IMR-90 (cell line): ENCODE measurements at places on chromosomes 7 and 10. TPM values are rescaled to one million over a fixed set of nuclear protein-coding genes. Genes with fewer than 3 reads are reported as not detected.

Gene NUTM2A
- under 0.01 and 0.18 TPM in 2 replicates for total RNA-seq

Gene TEX36
- not detected in 2 replicates for total RNA-seq

Gene SPDYE2B
- total RNA-seq = not detected in 2 replicates

Gene OR6B1
- total RNA-seq = not detected in 2 replicates

Gene AGMO
- total RNA-seq = not detected in 2 replicates

Gene LOXL4
- total RNA-seq = 17.5 and 20.8 TPM in 2 replicates

Gene RNLS
- 4.2 and 7.0 TPM in 2 replicates for total RNA-seq

Gene VTI1A
- total RNA-seq = 24.9 and 35.0 TPM in 2 replicates

DNA sequence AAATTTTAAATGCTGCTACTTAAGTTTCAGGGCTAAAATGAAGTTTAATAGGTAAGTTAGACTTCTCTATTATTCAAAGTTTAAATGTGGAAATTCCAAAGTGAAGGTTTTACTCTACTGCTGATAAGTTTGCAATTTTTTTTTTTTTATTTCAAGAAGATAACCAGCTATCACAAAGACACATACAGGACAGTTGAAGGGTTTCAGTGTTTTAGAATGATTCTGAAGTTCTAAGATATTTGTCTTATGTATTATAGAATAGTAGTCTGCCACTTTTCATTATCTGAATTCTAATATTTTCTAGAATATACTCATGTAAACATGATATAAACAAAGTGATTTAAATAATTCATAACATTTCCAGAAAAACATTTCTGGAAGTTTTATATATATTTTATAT, 7.0 kb upstream of the CD36 start:
- H3K27me3 ChIP-seq = no peaks in the 10 kb centered on the region
- no peak for DNase-seq
- H3K36me3 ChIP-seq = no peaks in the 10 kb centered on the region
- H3K27ac ChIP-seq = no peak overlapping the region
- peaks cover 15% of the 10 kb centered on the region for H3K4me1 ChIP-seq
- no peak overlapping the region for H3K4me3 ChIP-seq

GRCh38 chr10:90937645-90938258, 16.9 kb upstream of the ANKRD1 start:
- peak overlapping the region; percentile 33; the same call in 1 of the 2 replicates for H3K27ac ChIP-seq
- no peak overlapping the region for H3K4me3 ChIP-seq
- no peaks in the 10 kb centered on the region for H3K36me3 ChIP-seq
- H3K27me3 ChIP-seq = no peaks in the 10 kb centered on the region

- H3K27me3 ChIP-seq = no peaks in the 10 kb centered on the region
- no peak overlapping the region for H3K27ac ChIP-seq
- H3K4me1 ChIP-seq = no peaks in the 10 kb centered on the region
Measured at GRCh38 chr7:70480927-70481569, 650.9 kb upstream of the GALNT17 start.

DNA sequence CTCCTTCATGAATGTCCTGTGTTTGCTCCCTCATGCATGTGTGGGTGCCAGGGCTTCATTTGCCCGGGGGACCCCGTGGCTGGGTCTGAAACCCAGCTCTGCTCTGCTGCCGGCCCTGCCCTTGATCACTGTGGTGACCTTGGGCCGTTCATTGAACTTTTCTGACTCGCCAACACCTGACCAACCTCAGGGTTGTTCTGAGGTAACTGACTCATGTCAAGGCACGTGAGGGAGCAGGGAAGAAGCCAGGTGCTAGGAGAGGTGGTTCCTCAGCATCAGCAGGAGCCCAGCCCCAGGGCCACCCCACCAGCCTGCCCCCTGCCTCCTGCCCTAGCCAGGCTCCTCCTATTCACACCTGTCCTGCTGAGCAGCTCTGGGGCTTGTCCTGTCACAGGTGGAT, 47.9 kb downstream of the TBATA start:
- H3K4me3 ChIP-seq = no peak overlapping the region
- DNase-seq = no peak
- peaks cover 8% of the 10 kb centered on the region for H3K27me3 ChIP-seq
- H3K27ac ChIP-seq = no peak overlapping the region
- no peaks in the 10 kb centered on the region for H3K36me3 ChIP-seq

- 0 out of 2 replicates have a peak, but pooled peaks cover 1% of the 10 kb centered on the region for H3K36me3 ChIP-seq
- H3K27ac ChIP-seq = no peak overlapping the region
- no peaks in the 10 kb centered on the region for H3K4me1 ChIP-seq
- H3K27me3 ChIP-seq = no peaks in the 10 kb centered on the region
- DNase-seq = peak; percentile 32
- H3K4me3 ChIP-seq = no peak overlapping the region
Measured at GRCh38 chr7:21923658-21924057, 22.0 kb downstream of the CDCA7L start.

- H3K27ac ChIP-seq = no peak overlapping the region
- peaks cover 30% of the 10 kb centered on the region for H3K36me3 ChIP-seq
- H3K4me1 ChIP-seq = no peaks in the 10 kb centered on the region
- H3K4me3 ChIP-seq = no peak overlapping the region
- no peak for DNase-seq
Measured at GRCh38 chr10:127081851-127082345, 114.5 kb downstream of the INSYN2A start.

DNA sequence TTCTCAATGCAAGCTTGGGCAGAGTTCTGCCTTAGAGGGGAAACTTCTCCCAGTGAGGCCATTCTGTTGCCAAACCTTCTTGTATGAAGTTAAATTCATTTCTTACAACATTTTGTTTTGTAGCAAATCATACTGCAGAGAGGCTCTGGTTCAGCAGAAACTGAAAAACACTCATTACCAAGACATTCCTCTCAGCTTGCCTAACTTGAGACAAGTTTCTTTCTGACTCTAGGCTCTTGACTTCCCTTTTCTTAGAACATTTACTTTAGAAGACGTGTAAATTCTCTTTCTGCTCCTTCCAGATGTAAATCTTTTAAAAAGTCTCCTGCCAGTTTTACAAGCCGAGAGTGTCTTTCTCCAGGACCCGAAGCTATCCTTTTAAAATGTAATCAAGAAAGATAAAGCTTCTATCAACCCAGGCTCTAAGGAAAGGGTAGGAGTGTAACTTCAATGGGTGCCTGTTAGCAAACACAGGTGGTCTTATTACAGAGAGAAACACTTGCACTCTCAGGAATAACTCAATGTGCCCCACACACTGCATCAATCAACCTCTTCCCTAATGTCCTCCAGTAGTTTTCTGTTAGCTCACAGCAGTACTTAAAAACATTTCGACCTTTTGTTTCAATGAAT, 80.5 kb upstream of the TAS2R16 start:
- H3K27ac ChIP-seq = no peak overlapping the region
- H3K36me3 ChIP-seq = no peaks in the 10 kb centered on the region
- no peak overlapping the region for H3K4me3 ChIP-seq
- no peaks in the 10 kb centered on the region for H3K4me1 ChIP-seq

GRCh38 chr7:5661942-5662341, 119.5 kb downstream of the RNF216 start:
- no peak overlapping the region for H3K27ac ChIP-seq
- no peak overlapping the region for H3K4me3 ChIP-seq
- peaks cover 24% of the 10 kb centered on the region for H3K36me3 ChIP-seq
- DNase-seq = no peak

DNA sequence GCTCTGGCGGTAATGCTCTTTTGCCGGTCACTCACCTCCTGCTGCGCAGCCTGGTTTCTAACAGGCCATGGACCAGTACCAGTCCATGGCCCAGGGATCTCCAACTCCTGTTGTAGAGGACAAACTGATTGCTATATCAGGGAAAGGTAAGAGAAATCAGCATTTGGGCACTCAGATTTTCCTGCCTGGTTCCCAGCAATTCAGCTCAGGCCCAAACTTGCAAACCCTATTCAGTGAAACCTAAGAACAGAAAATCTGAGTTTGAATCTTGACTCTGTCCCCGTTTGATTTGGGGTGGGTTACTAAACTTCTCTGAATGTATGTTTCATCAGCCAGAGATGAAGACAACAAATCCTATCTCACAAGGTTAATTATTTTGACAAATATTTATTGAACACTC, 77.4 kb downstream of the GFRA1 start:
- no peaks in the 10 kb centered on the region for H3K36me3 ChIP-seq
- H3K4me3 ChIP-seq = no peak overlapping the region
- no peak overlapping the region for H3K27ac ChIP-seq

DNA sequence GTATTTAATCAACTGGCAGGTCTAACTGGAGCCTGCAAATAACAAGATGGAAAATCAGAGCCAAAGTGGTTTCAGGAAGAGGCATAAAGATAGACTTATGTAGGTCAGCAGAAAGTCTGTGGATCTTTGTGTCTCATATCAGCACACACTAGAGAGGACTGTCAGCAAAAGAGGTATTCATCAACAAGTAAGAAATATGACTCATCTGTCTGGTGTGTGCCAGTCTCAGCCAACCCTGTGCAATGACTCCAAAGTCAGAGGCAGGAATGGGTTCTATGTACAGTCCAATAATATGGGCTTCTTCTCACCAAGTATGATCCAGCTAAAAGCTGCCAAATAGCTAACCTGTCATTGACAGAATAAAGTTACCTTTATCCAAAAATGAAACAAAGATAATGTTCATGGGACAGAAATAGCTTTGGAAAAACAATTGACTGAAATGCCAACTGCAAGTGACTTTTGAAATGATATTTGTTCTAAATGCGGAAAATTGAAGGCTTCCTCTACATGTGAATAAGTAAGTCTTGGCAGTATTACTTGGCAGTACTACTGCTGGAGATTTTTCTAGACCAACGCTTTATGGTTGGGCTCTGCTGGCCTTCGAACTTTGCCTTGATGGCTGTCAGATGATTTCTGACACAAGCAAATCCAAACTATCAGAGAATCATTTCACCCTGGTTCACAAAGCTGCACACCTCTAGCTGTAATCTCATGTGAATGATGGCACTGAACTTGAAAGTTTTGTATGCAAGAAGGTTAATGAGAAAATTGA, 272.3 kb upstream of the SEMA3C start:
- peak; percentile 56 for DNase-seq
- H3K4me1 ChIP-seq = peaks cover 8% of the 10 kb centered on the region
- H3K36me3 ChIP-seq = no peaks in the 10 kb centered on the region
- H3K27ac ChIP-seq = no peak overlapping the region
- no peak overlapping the region for H3K4me3 ChIP-seq

- no peak overlapping the region for H3K4me3 ChIP-seq
- no peaks in the 10 kb centered on the region for H3K27me3 ChIP-seq
- H3K4me1 ChIP-seq = no peaks in the 10 kb centered on the region
- H3K27ac ChIP-seq = no peak overlapping the region
- H3K36me3 ChIP-seq = no peaks in the 10 kb centered on the region
Measured at GRCh38 chr7:53358269-53358668, 322.8 kb downstream of the POM121L12 start.

DNA sequence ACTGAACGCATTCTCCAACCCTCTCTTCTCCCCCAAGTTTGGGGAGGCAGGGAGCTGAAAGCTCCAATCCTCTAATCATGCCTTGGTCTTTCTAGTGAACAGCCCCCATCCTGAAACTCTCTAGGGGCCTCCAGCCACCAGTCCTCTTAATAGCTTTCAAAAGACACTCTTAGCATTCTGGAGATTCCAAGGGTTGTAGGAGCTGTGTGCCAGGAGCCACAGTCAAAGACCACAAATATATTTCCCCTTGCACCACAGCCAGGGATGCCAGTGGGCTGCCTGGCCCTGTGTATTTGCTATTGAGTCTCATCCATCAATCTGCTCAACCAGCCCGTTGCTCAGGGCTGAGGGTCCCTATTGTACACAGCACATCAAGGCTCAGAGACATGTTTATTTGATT, 18.5 kb upstream of the MLXIPL start:
- H3K4me1 ChIP-seq = no peaks in the 10 kb centered on the region
- no peaks in the 10 kb centered on the region for H3K36me3 ChIP-seq
- no peak overlapping the region for H3K4me3 ChIP-seq
- no peak for DNase-seq
- H3K27me3 ChIP-seq = peaks cover 50% of the 10 kb centered on the region
- H3K27ac ChIP-seq = no peak overlapping the region

DNA sequence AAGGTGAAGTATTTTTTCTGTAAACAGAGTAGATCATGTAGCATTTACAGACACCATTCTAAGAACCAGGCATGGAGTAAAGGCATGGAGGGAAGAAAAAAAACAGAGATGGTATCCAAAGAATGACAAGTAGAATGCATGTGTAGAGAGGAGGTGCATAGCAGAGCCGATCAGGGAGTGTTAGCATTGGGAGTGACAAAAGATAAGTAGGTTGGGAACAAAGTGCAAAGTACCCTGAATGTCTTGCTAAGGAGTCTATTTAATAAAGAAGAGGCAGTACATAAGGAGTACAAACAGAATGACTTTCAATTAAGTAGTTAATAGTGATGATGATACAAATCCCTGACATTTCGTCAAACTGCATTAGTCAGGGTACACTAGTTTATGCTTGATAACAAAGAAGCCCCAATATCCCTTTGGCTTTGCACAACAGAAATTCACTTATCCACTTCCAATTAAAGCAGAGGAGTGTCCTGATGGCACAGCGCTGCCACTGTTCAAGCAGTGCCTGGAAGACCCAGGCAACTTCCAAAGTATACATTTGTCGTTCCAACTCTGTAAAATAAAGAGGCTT, 371.5 kb downstream of the TNS3 start:
- peaks cover 52% of the 10 kb centered on the region for H3K27me3 ChIP-seq
- H3K36me3 ChIP-seq = no peaks in the 10 kb centered on the region
- H3K4me3 ChIP-seq = no peak overlapping the region

GRCh38 chr10:91901784-91902677, 7.3 kb downstream of the FGFBP3 start:
- no peak overlapping the region for H3K4me3 ChIP-seq
- peak; percentile 97 for DNase-seq
- H3K27me3 ChIP-seq = no peaks in the 10 kb centered on the region
- no peaks in the 10 kb centered on the region for H3K36me3 ChIP-seq
- peaks cover 2% of the 10 kb centered on the region for H3K4me1 ChIP-seq

DNA sequence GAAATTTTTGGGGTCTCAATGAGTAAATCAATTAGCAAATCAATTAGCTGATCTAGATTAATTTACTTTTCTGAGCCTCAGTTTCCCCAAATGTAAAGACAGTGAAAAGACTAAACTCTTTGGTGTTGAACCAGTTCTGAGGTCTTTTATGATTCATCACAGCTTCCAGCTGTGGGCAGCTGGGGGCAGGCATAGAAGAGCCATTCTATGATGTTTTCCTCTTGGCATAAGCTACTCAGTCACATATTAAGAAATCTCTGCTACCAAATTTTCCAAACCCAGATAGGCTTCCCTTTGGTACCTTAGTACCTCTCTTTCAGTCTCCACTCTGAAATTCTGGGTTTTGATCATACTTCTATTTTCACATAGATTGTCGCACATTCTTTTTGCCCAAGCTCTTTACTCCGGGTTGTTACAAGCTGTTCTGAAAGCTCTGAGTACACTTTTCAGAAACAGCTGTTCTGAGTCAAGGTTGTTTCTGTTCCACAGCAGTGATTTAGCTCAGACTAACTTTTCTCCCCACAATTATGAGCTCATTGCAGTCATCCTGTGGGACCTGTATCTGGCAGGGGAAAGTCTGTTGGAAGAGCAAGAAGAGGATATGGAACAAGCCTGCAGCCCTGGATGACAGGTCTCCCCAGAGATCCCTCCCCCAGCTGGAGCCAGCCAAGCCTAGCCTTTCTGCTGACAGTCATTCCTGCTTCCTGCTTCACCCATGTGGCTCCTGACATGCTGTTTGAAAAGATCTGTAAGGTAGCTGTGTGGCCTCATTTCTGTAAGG, 599.6 kb upstream of the GHITM start:
- no peaks in the 10 kb centered on the region for H3K36me3 ChIP-seq
- no peak for DNase-seq
- no peak overlapping the region for H3K27ac ChIP-seq

- no peak for DNase-seq
- no peaks in the 10 kb centered on the region for H3K36me3 ChIP-seq
- H3K4me3 ChIP-seq = no peak overlapping the region
- no peak overlapping the region for H3K27ac ChIP-seq
- peaks cover 11% of the 10 kb centered on the region for H3K27me3 ChIP-seq
Measured at GRCh38 chr7:95529701-95530100, 44.0 kb downstream of the ASB4 start.
